CD4-positive, alpha-beta T cell treated with Interleukin-15 for 1 hour (primary cell): ENCODE measurements at places on chromosomes 3 and 15.

GRCh38 chr3:133998691-133999241 is 31.0 kb downstream of the SLCO2A1 start:
- no peak for DNase-seq

- no peak for DNase-seq
Measured at GRCh38 chr15:46496491-46497115, 861.8 kb downstream of the SQOR start.

DNA sequence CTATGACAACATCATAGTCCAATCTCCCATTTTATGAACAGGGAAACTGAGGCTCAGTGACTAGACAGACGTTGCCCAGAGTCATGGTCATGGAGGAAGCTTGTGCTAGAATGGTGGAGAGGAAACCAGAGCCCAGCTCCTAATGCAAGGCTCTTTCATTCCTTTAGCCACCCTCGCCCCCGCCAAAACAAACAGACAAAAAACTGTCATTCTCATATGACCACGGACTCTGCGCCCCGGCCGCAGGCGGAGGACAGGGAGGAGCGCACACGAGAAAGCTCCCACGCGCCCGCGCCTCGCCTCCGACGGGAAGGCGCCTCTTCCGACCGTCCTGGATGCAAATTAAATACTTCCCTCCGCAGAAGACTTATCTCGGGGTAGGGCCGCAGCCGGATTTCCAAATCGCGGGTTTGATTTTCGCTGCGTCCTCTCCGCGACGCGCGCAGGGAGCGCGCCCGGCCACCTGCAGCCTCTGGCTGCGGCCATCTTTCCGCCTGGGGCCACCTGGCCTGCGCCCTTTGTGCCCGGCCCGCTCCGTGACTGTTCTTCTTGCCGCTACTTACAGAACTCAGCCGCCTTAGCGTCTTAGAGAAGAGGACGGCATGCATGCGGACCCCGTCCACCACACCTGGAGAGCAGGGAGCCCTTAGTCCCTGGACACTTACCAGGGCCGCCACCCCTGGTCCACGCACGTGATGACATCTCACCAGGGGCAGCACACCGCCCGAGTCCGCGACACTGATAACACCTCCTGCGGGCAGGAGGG is 670 bp upstream of the ATP13A3 start:
- peak; percentile 37 for DNase-seq

GRCh38 chr3:194872669-194872977 is 186.9 kb downstream of the FAM43A start:
- DNase-seq: no peak

GRCh38 chr15:76328106-76328696 is 8.4 kb upstream of the ISL2 start:
- DNase-seq: no peak

GRCh38 chr3:173135059-173135458 is 6.0 kb downstream of the SPATA16 start:
- no peak for DNase-seq

DNA sequence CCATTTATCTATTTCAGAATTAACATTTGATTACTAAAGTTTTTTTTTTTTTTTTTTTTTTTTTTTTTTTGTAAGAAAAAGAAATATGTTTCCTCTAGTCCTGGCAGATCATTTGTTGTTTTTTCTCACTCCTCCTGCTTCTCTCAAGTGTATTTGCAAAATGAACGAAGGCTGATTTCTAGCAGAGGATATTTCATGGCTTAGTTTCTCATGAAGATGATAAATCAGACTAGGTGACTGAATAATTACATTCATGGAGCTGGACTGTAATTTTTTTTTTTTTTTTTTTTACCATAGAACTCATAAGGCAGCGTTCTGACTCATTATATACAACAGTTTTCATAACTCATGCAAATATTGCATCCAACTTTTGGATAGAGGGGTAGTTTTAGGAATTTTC is 332.5 kb upstream of the SEMA6D start:
- DNase-seq: no peak

DNA sequence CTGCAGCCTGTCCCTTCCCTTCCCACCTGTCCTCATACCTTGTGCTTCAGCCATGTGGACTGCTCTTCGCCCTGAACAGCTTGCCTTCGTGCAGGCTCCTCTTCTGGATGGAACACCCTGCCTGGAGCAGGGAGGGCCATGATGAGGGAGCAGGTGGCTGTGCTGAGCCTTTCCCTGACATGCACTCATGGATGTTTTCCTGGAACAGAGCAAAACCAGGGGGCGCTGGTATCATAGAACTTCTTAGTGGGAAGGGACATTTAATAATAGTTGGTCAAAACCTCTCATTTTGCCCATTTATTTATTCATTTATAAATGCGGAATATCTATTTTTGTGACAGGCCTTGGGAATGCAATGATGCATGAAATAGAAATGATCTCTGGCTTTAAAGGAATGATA is 149.3 kb downstream of the CACNA1D start:
- DNase-seq: no peak

- DNase-seq: no peak
Measured at GRCh38 chr3:63654211-63654610, 1.7 kb downstream of the SNTN start.

- no peak for DNase-seq
Measured at GRCh38 chr3:98002717-98003116, 30.5 kb upstream of the RIOX2 start.

DNA sequence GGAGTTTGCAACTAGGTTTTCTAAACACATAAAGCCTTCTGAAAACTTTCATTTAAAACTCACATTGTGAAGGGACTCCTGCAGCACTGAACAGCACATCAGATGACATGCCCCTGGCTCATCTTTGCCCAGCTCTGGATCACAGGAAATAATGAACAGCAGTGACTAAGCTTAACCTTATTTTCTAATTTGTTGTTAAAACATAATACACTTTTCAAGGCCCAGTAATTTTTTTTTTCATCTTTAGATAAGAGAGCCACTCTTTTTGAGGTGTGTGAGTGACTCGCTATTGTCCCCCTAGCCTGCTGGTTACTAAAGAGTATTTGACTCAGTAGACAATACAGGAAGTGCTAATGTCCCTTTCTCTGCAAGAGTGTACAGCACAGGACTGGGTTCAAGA is 204.0 kb downstream of the OSBPL10 start:
- DNase-seq: no peak

DNA sequence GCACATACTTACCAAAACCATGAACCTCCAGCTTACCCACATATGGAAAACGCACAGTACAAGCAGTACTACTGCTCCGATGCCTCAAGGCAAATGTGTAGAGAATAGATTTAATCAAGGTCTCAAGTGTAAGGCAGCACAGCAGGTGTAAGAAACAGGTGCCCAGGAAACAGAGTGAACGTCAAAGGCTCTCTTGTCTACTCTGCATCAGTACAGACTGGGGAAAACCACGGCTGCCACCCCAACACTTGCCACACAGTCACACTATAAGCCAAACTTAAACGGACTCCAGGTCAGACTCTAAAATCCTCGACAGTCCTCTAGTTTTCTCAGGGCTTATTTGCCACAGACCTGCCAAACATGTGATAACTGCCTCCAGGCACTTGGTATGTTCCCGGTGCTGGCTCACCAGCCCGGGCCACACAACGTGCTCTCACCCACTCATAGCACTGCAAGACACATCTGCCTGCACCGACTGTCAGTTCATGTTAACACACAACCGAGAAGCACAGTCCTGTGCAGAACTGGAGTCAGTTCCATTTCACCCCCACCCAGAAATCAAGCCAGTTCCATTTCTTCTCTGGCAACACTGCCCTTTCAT is 30.6 kb downstream of the ABCC5 start:
- no peak for DNase-seq

DNA sequence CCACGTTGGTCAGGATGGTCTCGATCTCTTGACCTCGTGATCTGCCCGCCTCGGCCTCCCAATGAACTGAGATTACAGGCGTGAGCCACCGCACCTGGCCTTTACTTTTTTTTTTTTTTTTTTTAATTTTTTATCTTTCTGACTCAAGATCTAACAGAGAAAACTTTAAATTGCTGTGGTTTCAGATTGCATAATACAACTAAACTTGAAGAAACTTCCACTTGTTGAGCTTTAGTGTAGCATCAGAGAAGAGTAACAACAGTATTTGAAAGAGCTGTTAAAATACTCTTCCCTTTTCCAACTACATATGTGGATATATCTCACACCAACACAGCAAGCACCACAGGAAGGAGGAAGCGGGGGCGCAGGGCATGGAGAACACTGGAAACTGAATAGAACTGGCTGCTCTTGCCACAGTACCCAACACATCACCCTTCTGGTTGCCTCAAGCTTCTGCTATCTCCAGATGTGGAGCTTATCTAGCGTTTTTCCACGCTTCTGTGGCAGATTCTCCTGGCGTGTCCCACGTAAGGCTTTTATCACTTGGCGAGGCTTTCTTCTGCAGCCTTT is 45.4 kb downstream of the MAP6D1 start:
- no peak for DNase-seq

- no peak for DNase-seq
Measured at GRCh38 chr15:42152921-42153698, 3.3 kb downstream of the PLA2G4F start.

GRCh38 chr3:89314454-89315098 is 207.2 kb downstream of the EPHA3 start:
- no peak for DNase-seq

DNA sequence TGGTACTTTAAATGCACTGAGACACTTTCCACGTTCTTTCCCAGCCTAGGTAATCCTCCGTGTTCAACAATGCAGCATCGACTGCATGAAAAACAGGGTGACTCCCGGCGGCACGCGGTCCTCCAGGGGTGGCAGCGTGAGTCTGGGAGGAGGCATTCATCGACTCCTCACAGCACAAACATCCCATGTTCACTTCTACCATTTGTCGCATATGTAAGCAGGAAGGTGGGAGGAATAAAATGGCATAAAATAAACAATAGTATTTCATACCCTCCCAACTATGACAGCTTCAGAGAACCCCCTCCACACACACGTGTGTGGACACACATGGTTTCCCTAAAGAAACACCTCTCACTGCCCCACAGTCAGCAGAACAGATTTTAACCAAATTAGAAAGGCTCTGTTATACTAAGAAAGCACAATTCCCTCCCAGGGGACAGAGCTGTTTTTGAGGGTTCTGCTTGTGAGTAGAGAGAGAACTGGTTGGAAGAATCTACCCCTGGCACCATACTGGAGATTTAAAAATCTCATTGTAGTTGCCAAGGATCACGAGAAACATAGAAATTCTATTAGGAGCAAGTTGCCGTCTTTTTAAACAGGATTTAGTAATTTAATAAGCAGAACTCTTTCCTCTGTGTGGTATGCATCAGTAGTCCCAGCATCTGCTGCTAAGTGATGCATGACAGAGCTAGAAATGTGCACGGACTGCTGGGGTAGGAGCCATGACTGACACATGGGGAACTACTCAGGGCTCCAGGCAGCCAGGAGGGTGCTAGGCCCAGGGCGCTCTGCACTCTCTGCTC is 6.0 kb downstream of the FAM43A start:
- DNase-seq: peak; percentile 49

DNA sequence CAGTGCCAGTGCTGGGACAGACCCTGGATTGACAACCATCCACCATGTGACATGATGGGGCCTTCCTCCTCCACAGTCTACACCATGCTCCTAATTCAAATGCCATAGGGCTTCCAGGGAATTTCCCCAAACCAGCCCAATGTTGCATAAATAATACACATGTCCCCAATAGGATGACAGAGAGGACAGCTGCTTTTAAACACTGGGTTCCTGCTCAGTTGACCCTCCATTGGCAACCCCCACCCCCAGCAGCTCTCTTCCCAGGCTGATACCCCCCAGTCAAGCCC is 28.3 kb upstream of the ATP2B2 start:
- DNase-seq: no peak

- DNase-seq: no peak
Measured at GRCh38 chr15:60528530-60528929, 49.6 kb upstream of the ICE2 start.

DNA sequence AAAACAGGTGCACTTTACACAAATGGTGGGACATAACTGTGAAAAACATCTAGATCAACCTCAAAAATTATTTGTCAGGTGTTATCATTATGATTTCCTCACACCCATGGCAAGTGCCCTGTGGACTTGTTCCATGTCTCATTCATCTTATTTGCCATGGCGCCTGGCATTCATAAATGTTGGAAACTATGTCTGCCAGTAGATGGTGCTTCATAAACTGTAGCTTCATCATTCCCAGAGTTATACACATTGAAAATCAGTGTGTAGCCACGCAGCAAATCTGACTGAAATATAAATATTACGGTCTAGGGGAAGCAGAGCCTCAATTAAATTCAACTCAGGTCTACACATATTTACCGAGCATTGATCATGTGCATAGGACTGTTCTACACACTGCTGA is 90.7 kb downstream of the IMPG2 start:
- DNase-seq: no peak

DNA sequence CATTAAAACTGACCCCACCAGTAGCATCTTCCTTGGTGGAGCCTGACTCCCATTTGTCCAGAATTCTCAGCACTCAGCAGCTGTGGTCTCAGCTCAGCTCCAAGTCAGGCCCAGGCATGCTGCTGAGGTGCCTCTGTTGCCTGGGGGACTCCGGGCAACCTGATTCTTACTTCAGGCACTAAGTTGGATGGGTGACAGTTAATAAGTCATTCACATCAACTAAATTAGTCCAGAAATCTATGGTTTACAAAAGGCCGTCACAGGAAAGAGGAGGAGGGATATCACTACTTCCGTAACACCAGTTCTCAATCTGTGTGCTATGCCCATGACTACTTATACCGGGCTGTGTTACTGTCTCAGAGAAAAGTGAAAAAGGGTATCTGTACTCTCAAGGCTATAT is 310.2 kb downstream of the SATB1 start:
- no peak for DNase-seq

GRCh38 chr3:72093270-72093991 is 308.5 kb upstream of the PROK2 start:
- DNase-seq: no peak

DNA sequence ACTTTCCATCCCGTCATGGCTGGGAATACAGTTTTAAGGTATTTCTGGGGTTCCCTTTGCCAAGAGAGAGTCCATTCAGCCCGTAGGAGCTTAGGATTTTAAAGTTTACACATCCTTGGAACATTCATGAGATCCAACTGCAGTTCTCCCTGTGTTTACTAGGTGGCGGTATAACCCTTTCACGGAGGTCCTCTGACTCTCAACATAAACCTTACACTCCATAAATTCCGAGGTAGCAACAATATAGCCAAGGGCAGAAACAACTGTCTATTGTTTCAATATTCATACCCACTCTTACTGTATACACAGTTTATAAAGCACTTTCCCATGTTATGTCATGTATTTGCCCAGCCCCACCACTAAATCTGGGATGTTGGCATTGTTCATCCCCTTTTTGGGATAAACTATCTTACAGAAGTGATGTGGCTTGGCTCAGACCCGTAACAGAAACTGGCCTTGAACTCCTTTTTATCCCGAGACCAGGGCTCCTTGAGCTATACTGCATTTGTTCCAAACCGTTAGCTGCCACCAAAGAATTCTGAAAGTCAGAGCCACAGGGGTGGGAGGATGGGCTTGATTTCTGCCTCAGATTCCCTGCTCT is 69.2 kb upstream of the COL6A5 start:
- DNase-seq: no peak

DNA sequence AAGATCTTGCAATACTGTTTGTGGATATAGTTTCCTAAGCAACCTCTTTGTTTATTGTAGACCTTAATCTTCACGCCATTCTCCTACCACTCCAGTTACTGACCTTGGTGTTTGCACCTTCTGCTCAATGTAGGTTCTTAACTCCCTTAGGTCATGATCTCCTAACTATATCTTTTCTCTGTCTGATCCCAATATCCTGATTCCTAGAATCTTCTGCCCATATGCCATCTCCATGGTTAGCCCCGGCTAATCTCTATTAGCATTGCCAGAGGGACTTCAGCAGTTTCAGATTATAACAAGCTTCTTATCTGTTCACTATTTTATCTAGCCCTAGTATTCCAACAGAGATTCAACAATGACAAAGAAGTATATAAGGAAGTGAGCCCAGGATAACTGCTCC is 64.9 kb downstream of the IMPG2 start:
- DNase-seq: no peak
